Fibroblast of skin of left quadriceps (primary cell): ENCODE measurements at places on chromosomes 5 and 9.

DNA sequence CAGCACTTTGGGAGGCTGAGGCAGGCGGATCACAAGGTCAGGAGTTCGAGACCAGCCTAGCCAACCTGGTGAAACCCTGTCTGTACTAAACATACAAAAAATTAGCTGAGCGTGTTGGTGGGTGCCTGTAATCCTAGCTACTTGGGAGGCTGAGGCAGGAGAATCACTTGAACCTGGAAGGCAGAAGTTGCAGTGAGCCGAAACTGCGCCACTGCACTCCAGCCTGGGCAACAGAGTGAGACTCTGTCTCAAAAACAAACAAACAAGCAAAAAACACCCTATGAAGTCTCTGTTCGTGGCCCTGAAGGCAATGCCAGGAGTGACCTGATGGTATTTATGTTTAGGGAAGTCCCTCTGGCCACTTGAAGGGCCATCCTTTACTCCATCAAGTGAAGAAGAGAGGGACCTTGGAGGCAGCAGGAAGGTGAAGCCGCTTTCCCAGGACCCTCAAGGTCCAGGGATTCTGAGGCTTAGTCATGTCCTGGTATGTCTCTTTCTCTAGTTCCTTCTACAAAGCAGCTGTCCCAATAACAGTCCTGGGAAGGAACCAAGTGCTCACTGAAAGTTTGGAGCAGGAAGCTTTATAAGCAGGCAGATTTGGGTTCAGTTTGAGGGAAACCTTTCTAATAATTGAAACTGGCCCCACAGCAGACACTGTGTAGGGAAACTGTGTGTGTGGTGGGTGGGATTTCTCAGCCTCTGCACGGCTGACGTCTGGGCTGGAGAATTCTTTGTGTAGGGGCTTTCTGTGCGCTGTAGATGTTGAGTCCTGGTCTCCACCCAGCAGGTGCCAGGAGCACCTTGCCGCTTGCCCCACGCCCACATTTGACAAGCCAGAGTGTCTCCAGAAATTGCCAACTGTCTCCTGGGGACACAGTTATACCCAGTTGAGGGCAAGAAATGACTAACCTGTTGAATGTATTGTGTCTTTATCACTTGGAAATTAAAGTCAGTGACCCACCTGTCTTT, 12.5 kb downstream of the PHF2 start:
- no peak for DNase-seq

GRCh38 chr9:8096091-8096490, 296.5 kb upstream of the DMAC1 start:
- no peak for DNase-seq

- DNase-seq, result no peak
Observed at GRCh38 chr5:31855134-31856040, 216.5 kb downstream of the PDZD2 start.

- DNase-seq, result no peak
Observed at GRCh38 chr5:34603378-34603777, 52.8 kb upstream of the RAI14 start.

GRCh38 chr9:113352411-113352810, 3.1 kb downstream of the BSPRY start:
- no peak for DNase-seq

GRCh38 chr5:763998-764781, 20.3 kb downstream of the ZDHHC11B start:
- DNase-seq, result no peak

DNA sequence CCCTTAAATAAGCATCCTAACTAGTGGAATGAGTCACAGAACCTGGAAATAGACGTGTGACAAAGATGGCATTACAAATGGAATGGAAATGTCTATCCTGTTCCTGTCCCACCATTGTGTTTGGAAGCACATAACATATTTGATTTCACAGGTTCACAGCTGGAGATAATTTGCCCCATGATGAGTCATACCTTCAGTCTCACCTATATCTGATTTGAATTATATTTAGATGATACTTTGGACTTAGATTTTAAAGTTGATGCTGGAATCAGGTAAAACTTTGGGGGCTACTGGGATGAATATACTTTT, 92.5 kb downstream of the CEMIP2 start:
- DNase-seq, result no peak

- DNase-seq, result peak; percentile 50
Observed at GRCh38 chr5:126805063-126805462, 28.1 kb downstream of the LMNB1 start.

DNA sequence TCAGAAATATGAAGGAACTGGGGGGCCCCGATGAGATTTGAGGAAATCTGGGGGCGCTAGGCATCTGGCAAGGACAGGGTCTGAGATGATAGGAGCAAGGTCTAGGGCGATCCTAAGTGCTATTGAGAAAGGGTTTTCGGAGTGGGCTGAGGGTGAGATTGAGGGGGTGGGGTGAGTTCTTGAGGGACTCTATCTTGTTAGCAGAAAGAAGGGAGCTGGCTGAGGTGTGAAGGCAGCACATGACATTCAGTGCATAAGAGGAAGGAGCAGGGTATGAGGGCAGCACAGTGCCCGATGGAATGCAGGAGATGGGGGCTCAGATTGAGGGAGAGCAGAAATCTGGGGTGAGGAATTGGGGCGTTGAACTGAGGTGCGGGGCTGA, 640 bp downstream of the TRIM32 start:
- DNase-seq, result no peak

- DNase-seq, result no peak
Observed at GRCh38 chr9:129509533-129509928, 111.4 kb downstream of the C9orf50 start.

DNA sequence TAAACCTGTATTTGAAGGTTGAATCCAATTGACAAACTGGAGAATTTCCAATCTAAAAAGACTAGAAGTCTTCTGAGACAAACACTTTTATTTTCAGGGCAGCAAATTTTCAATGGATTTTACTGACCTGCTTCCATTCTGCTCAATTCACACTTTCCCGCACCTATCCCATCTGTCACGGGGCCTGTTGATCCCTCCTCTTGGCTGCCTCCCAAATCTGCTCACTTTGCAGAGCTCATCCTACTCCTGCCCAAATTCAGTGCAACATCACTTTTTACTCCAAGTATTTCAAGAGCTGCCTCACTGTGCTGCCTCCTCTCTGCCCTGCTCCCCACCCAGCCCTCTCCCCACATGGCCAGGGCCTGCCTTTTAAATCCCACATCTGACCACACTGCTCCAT, 35.1 kb downstream of the GOLM1 start:
- no peak for DNase-seq

- no peak for DNase-seq
Observed at GRCh38 chr9:84254972-84255371, 85.6 kb downstream of the SLC28A3 start.

DNA sequence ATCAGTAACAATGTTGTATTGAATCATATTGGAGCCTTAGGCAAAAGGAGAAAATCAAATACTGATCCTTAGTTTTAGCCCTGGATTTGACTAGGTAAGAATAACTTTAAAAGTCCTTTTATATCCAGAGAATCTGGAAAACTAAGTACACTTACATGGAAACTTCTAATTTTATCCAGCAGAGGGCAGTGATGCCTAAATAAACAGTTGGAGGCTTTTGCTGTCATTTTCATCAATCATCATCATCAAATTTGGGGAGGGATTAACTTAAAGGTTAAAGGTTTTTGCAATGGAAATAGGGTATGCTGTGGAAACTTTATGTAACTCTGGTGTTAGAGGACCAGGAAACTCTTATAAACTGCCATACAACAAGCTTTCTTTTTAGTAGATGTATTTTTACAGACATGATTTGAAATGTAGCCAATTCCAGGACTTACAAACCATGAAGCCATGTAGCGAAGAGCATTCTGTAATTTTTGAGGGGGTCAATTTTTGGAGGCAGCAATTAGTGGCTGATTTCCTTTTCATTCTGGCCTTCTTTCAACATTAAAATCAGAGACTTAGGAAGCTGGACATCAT, 112.7 kb downstream of the OSTF1 start:
- no peak for DNase-seq

GRCh38 chr5:127051591-127051990, 21.2 kb upstream of the MARCHF3 start:
- no peak for DNase-seq

DNA sequence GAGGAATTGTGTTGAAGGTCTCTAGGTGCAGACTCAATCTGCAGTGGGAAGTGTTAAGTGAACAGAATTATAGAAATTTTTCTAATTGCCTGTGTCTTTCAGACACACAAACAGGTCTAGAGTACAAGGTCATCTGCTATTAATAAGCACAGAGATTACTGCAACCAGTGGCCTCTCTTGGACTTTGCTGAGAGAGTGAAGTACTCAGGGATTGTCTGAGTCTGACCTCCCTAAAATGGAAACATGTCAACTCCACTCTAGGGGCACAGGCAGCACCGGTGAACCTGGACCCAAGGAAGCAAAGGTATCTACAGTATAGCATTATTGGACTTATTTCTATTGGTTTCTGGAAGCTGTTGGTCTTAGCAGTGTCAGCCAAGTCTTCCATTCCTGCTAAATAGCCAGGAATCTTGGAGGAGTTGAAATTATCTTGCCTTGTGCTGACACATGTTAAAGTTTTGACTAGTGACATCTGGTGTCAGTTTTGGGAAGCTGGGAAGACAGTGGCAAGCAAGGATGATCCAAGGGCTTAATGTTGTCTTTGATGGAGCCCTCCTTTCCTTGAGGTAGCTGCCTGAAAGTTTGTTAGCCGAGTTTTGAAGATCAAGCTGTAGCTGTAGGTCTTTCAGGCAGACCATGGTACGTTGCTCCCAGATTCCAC, 61.1 kb upstream of the NMUR2 start:
- DNase-seq, result no peak

GRCh38 chr5:143314659-143315058, 88.8 kb downstream of the NR3C1 start:
- DNase-seq, result peak; percentile 32

GRCh38 chr5:131589510-131590348, 45.3 kb downstream of the RAPGEF6 start:
- DNase-seq, result no peak

- no peak for DNase-seq
Observed at GRCh38 chr5:137888466-137888862, 793 bp upstream of the PKD2L2 start.

GRCh38 chr5:38396766-38397165, 138.4 kb downstream of the EGFLAM start:
- DNase-seq, result no peak

- DNase-seq, result no peak
Observed at GRCh38 chr9:136316271-136316751, 11.0 kb upstream of the GPSM1 start.

GRCh38 chr5:96278981-96279380, 154.1 kb downstream of the PCSK1 start:
- no peak for DNase-seq

- no peak for DNase-seq
Observed at GRCh38 chr5:81601919-81602318, 149.0 kb downstream of the SSBP2 start.

DNA sequence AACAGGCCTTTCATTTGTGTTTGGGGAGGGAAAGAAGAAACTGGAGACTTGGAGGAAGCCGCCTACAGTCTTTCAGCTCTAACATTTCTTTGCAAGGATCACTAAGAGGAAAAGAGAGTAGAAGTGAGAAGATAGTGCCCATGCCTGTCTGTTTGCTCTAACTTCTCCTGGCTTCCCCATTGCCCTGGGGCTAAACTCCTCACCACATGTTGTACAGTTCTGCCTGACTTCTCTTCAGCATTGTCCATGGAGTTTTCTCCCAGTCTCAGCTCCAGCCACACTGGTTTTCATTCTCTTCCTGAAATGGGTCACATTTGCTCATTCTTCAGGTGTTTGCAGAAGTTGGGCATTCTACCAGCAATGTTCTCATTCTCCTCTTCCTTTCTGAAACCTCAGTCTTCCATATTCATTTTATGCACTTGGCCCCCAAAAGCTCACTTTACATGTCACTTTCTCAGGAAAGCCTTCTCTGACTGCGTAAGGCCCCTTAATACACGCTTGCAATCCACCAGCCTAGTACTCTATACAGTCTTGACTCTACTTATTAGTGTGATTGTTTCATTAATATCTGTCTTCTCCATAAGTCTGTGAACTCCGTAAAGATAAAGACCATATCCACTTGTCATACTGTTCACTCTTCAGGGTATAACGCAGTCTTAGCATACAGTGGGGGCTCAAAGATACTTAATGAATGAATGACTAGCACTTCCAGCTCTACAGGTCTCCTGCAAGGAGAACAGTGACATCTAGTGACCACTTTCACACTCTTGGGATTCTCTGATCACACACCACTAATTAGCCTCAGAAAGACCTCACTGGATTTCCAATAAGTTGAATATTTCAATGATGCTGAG, 40.2 kb upstream of the TRIM32 start:
- DNase-seq, result peak; percentile 53

GRCh38 chr5:57482671-57483106, at the start of gene ACTBL2:
ACTBL2 (minus strand) TSS chr5:57482811; CDS start chr5:57482707, 104 bp downstream.
- DNase-seq, result peak; percentile 49

- no peak for DNase-seq
Observed at GRCh38 chr5:95718203-95718602, 12.9 kb upstream of the RHOBTB3 start.

DNA sequence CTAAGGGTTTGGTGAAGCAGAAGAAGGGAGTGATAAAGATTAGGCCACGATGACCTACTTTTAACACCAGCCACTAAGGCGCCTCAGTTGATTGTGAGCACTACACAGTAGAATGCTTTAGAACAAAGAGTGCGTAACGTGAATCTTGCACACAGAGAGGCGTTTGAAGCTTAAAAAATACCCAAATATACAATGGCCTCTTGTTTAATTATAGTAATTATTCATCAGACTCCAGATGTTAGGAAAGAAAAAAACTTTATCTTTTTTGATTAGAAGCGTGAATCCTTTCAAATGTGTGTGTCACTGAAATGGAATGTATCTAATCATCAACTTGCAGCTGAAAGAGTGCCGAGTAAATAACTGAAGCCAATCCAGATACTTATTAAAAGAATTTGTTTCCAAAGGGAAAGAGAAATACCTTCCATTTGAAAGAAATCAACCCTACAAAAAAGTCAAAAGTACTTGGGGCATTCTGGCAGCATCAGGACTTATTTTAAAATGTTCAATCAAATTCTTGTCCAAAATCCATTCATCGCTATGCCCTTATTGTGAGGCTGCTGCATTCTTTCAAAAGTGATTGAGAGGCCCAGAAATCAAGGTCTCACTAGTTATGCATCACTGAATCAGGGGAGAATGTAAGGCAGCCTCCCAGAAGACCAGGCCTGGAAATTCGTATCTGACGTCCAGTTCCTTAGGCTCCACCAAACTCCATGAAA, 337.5 kb downstream of the ZNF608 start:
- no peak for DNase-seq

DNA sequence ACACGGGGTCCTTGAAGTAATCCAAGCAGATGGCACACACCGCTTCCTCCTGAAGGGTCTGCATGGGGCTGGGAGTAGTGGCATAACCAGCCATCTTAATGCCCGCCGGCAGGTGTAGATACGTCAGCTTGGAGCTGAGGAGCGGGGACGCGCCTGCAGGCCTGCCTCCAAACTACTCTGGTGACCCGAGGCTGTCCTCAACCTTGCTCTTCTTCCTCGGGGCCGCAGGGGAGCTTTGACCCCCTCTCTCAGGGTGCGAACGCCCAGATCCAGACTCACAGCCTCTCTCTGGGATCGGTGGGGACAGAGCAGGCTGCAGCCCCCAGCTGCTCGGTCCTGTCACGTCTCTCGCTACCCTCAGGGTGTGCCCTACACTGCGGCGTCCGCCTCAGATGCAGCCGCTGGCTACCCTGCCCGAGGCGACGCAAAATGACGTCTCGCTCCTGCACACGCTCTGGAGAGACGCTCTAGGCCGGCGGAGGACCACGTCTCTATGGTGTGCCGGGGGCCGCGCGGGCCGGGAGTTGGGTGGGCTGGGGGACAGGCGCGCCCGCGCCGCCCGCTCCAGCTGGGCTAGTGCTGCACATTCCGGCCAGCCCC, at the start of gene TRIM52:
Gene TRIM52 (minus strand): TSS at position 424 of the 600 bp plus-strand sequence. CDS start 330 bp downstream, at position 94.
- peak; percentile 72 for DNase-seq
